Ureter (tissue), 1 donor: ENCODE measurements at places on chromosomes 2 and 18.

- DNase-seq: no peak
Measured at GRCh38 chr2:216769626-216770025, 74.3 kb upstream of the IGFBP5 start.

GRCh38 chr18:24112874-24113615 is 25.8 kb upstream of the CABYR start:
- DNase-seq: no peak

- no peak for DNase-seq
Measured at GRCh38 chr2:216687111-216687510, 8.2 kb downstream of the IGFBP5 start.

GRCh38 chr2:44433895-44434294 is 72.1 kb downstream of the CAMKMT start:
- DNase-seq: no peak

DNA sequence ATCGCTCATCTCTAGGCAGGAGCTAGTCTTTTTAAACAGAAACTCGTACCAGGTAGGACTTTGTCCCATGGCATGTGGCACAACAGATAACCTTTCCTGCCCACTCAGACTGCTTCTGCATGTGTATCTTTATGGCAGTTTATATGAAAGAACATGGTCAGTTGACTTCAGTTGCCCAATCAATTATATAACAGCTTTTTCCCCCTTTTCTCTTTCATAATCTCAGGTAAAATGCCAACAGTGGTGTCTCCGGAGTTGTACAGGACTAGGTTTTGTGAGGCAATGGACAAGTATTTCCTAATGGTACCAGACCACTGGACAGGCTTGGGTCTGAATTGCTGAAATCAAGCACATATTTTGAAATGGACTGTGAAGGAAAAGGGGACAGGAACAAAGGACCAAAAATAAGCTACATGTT is 51.6 kb upstream of the PTH2R start:
- DNase-seq: no peak

DNA sequence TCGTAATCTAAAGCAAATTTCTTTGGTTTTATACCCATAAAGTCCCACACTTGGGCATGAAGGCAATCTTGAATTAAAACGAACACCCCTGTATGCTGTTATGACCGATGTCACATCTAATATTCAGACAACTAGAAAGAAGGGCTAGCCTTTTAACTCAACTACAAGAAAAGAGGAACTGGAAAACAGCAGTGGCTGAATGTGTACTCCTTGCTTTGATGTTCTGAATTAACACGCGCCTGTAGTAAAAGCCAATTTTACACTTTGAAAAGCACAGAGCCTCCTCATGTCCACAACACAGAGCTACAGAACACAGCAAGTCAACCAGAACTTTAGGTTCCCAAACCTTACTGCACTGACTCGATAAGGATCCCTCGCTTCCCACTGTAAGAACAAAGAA is 147.6 kb downstream of the HDAC4 start:
- no peak for DNase-seq

DNA sequence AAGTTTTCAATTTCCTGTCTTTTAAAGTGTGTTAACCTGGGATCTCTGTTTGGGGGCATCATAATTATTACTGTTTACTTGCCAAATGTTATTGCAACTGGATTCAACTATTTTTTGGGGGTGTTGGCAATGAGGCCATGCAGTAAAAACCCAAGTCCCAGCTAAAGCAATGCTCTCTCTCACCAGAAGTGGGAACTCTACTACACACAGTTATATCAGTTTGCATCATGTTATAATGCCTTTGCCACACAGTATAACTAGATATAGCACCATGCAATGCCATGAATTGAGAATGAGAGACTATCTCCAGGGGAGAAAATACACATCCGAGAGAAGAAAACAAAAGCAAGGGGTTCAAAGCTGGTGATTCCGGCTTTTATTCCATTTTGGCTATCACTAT is 79.0 kb downstream of the GCA start:
- no peak for DNase-seq

- DNase-seq: no peak
Measured at GRCh38 chr2:26576565-26577441, 64.4 kb downstream of the CIB4 start.

GRCh38 chr2:114661971-114662939 is 219.8 kb downstream of the DPP10 start:
- peak; percentile 40 for DNase-seq

DNA sequence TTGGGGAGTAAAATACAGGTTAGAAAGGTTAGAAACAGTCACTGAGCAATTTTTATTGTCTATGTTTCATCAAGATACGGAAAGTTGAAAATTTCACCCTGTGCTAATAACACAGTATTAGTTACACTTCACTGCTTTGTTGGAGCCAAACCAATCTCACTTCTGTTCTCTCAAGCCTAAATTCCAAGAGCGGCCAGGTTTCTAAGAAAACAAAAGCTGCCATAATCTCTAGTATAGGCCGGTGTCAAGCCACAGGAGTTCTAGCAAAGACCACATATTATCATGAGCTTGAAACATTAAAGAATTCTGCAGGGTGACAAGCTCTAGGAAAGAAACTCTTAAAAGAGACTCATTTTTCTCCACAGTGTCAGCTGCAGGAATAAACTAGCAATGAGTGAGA is 128.7 kb downstream of the TXNL1 start:
- DNase-seq: no peak

DNA sequence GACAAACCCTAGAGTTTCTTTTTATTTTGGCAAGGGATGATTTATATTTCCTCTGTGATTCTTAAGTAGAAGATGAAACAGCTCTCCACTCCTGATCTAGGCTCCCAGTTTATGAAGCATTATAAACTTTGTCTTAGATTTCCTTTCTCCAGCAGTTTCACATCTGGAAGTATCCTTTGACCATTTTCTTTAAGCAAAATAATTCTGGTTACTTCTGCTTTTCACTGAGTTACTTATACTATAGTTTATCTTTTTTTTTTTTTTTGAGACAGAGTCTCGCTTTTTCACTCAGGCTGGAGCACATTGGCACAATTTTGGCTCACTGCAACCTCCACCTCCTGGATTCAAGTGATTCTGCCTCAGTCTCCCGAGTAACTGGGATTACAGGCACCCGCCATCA is 45.5 kb downstream of the KCMF1 start:
- DNase-seq: no peak

DNA sequence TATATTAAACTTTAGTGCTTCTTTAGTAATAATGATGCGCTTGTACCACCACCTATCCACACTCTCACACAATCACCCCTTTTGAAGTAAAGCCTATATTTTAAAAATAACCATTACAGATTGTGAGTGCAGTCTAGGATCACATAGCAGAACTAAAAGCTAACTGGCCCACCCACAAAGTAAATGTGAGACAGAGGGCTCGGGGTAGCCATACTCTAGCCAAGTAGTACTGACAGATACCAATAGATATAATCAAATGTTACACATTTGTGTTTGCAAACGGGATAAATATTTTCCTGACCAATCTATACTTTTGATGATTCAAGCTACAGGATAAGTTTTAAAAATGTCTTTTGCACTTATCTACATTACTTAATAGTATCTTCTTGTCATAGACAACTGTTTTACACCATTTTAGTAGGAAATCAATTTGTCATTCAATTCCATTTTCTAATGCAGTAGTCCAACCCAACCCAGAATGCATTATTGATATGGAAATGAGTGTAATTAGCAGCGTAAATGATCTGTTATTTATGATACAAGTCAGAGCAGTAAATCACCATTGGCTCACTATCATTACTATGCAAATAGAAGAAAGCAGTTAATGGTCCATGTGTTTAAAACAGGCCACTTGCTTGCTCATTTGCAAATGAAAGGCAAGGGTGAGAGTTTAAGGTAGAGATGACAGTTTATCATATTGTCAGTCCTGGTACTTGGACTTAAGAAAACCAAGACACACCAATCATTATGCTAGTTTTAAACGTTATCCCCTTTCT is 111.8 kb downstream of the ERBB4 start:
- DNase-seq: no peak

DNA sequence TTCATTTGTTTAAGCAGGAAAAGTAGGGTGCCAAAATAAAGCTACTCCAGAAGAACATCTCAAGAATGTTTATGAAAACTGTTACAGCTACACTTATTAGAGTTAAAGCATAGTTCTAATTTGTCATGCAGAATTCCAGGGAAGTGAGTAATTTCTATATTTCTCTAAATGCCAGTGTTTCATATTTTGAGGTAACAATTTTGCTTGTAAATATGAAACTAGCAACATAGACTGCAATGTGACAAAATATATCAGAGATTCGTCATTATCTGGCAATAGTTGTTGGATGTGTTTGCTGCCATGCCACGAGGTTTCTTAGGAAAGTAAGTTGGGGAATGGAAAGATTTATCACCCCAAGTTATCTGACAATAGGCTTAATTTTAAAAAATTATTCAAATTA is 424.1 kb upstream of the ZEB2 start:
- DNase-seq: no peak

- no peak for DNase-seq
Measured at GRCh38 chr2:188159484-188159883, 132.2 kb upstream of the GULP1 start.

- no peak for DNase-seq
Measured at GRCh38 chr18:6593142-6593885, 136.2 kb upstream of the ARHGAP28 start.

- DNase-seq: no peak
Measured at GRCh38 chr18:78085241-78086185, 835.9 kb downstream of the GALR1 start.

DNA sequence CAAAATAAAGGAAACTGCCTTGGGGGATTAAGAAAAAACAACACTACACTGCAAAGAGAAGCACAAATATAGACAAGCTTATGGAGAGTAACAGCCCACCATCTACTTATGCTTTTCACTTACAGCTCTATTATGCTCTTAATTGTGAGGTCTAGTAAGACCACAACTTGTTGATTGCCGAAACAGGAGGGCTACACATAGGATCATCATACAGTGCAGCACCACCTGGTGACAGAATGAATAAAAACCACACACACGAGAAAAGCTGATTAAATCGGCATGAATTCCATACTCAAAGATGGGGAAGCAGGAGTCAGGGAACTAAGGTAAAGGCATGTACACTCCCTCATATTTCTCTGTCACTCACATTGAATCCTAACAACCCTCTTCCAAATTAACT is 259.2 kb downstream of the IKZF2 start:
- DNase-seq: no peak

DNA sequence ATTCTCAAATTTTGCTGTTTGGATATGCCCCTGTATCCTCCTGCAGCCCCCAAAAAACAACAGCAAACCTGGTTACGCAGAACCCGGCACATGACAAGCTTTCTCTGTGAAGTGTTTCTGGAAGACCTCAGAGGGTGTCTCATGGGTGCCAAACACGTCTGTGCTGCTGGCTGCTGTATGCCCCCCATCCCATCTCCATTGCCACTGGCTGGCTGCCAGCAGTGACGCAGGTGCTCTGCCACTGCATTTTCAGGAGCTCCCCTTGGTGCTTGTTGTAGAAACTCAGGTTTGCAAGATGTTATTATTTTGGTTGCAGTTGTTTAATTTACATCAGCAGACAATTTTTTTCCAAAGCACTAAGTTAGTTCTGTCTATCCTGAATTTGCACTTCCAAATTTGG is 166.4 kb upstream of the FANCL start:
- DNase-seq: no peak

DNA sequence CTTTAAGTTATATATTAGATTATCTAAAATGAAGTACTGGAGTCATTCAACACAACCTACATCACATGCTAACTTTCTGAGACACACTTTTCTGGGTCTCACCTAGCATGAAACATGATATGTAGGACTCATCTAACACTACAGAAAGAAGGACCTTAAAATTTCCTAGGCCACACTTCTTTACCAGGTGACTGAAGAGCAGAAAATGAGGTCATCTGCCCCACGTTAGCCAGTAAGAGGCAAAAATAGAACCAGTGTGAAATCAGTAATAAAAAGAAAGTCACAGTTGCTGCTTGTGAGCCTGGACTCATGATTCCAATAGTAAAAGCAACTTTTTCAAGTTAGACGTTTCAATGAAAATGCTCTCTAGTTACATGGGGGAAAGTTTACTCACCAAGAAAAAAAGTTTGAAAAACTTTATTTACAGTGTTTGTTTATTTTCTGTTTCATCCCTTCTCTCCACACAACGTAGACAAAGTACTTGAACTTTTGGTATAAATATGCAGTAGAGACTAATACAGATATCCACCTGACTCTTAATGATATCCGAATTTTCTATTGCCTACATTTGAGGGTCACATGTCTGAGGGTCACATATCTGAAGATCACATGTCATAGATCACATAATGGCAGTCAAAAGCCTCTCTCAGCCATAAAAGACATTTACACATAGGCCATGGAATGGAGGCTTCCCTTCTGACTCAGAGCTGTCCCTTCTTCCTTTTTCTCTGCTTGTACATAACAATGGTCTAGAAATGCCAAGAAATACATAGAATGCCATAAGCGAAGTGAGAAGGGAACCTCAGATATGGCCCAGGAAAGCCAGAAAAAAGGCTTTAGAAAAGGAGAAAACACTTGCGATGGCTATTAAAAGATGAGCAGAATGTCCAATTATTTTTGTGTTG is 362.9 kb downstream of the ZEB2 start:
- DNase-seq: no peak
